ENCODE measurements at places on chromosomes 11 and 22.

DNA sequence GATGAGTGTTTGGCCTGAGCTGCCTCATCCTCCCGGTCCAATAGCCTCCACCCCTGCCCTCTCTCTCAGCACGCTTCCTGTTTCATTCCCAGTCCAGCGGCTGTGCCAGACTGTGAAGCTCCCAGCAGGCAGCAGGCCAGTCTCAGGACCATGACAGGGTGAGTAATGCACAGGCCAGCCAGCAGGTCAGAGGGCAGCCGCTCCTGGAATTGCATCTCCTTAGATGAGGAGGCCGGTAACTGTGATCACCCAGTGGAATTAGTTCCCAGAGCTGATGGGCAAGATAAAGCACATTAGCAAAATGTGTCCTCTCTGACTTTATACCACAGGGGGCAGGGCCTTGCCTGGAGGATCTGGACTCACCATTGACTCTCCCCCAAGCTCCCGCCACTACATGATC, 251.2 kb downstream of the ETS1 start:
- DNase-seq = no peak

DNA sequence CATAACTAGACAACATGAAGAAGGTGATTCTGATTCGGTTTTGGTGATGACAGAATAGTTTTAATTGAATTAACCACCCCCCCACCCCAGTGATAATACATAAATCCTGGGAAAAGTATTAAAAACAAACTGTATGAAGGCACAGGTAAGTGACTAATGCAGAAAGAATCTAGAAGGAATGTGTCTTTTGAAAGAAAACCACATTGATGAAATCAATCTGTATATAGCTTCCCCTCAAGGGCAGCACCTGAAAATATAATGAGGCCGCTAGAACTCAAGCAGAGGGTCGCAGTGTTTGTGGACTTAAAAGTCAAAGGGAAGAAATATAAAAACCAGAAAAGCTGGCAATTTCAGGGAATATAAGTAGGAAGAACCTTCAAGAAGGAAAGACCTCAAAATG, 580.5 kb upstream of the CHORDC1 start:
- DNase-seq = no peak

GRCh38 chr22:35316751-35317150, 17.1 kb downstream of the TOM1 start:
- no peak for DNase-seq

DNA sequence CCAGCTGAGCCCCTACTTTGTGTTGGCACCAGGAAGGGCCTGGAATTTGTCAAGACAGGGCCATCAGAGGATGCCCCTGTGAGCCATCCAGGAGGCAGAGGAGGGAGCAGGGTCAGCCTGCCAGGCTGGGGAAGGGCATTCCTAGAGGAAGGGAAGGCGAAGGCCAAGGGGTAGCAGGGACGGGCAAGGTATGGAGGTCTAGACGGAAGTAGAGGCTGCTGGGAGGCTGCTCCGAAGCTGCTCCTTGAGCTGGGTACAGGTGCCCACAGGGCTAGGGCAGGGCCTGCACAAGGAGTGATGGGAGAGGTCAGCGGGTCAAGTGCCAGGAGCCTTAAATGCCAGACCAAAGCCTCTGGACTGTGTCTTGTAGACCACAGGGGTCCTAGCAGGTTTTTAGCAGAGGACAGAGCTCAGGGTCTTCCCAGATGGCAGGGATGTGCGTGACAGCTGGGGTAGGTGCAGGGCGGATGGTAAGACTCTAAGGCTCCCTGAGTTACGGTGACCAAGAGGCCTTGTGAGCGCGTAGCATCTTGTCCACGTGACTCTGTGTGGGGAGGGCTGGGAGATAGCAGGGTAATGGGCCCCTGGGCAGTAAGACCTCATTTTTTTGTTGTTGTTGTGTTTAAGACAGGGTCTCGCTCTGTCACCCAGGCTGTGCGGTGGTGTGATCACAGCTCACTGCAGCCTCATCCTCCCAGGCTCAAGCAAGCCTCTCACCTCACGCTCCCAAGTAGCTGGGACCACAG, 31.7 kb upstream of the CSNK1E start:
- DNase-seq = no peak

GRCh38 chr11:113213549-113213948, 100.8 kb upstream of the TTC12 start:
- no peak for DNase-seq

- DNase-seq = no peak
Measured at GRCh38 chr11:71432761-71433647, 15.2 kb downstream of the DHCR7 start.

DNA sequence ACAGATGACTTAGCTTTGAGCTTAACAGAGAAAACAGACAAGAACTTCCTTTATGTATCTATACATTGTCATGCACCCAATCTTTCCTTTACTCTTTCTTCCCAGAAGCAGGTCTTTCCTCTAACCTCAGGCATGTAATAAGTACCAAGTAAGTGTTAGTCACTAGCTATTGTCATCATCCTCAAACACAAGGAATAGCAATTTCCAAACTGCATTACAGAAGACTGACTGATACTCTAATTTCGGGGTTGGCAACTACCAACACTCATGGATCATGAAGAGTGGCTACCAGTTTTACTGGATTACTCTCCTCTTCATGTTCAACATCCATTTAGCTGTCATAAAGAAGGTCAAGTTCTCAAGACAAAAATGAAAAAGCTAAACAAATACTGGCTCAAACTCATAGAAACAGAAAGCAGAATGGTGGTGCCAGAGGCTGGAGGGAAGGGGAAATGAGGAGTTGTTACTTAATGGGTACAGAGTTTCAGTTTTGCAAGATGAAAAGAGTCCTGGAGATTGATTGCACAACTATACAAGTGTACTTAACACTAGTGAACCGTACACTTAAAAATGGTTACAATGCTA, 111.6 kb downstream of the SIK3 start:
- peak; percentile 83 for DNase-seq

GRCh38 chr11:111540114-111540936, at the start of gene LAYN:
LAYN (plus strand) TSS chr11:111540720; CDS start chr11:111540844, 124 bp downstream.
- DNase-seq = no peak

GRCh38 chr11:46302866-46303265, 25.4 kb downstream of the CREB3L1 start:
- no peak for DNase-seq

- DNase-seq = no peak
Measured at GRCh38 chr11:64911689-64912088, 5.3 kb downstream of the ATG2A start.

- DNase-seq = no peak
Measured at GRCh38 chr11:126100716-126101115, 38.0 kb upstream of the CDON start.

DNA sequence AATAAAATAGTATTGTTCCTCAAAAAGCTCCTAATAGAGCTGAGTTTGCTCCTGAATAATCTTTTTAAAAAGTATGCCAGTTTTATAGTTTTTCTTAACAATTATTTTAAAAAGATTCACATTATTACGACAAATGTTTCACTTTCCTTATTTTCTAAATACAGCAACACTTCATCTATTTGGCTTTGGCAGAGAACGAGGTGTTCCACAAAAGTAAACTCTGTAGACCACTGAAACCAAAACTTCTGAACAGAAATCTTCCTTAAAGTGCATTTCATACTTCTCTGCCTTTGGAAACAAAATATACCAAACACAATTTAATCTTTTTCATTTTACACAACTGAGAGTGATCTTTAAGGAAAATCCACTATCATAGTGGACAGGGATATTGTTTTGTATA, 133.6 kb upstream of the MTMR2 start:
- no peak for DNase-seq

- no peak for DNase-seq
Measured at GRCh38 chr11:10696468-10697322, 3.1 kb upstream of the IRAG1 start.

DNA sequence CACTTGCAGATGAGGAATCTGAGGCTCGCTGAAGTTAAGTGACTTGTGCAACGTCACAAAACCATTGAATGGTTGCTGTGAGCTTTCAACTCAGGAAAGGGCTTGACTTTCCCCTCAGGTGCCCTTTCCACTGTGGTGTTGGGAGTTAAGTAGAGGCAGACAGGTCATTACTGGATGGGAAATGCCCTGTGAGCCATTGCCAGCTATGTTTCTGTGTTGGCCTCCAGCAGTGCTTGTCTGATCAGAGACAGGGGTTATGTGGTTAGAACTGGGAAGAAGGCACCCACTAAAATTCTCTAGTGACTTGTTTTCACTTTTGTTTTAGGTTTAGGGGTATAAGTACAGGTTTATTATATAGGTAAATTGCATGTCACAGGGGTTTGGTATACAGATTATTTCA, 96.6 kb downstream of the FDX1 start:
- no peak for DNase-seq

- no peak for DNase-seq
Measured at GRCh38 chr22:46851941-46852340, 89.5 kb downstream of the TBC1D22A start.

GRCh38 chr22:46922037-46922436, 159.6 kb downstream of the TBC1D22A start:
- DNase-seq = no peak

DNA sequence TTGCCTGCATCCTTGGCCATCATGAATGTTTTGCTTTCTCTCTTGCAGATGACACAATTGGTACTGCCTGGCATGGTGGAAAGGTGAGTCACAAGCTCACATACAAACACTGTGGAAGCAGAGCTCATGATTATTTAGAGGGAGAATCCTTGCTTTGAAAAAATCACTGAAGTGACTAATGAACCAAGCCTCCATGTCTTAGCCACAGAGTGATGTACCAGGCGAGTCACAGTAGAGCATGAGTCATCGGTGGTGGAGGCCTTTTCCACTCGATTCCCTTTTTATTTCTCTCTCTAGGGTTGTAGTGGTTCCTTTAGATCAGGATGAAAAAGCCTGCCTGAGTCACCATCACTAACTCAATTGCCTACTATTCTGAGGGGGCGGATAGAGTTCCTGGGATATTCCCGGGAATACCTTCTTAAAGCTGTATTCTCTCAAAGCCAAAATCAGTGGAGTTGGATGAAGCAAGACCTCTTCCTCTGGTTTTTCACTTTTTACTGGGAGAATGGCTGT, 49.6 kb upstream of the ALKBH3 start:
- peak; percentile 98 for DNase-seq

GRCh38 chr11:78941226-78941851, 366.7 kb upstream of the NARS2 start:
- DNase-seq = no peak

DNA sequence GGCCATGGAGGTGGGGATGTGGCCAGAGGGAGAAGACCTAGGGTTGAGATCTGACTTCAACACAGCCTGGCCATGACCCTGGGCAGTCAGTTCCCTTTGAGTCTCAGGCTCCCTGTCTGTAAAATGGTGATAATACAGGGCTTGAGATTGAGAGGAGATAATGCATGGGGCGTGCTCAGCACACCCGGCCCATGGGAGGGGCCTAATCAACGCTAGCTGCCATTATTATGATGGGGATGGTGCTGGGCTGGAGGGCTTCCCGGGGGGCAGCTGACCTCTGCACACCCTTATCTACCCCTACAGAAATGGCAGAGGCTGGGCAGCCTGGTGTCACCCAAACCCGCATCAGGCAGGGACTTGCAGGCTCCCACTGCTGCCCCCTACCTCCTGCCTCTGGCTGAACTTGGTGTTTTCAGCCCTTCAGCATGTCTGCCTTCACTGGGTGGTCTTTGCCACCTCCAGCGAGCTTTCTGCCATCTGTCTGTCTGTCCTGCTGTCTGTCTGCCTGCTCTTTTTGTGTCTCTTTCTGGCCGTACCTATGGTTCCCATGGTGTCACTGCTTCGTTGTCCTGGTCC, 84.5 kb downstream of the CACNA1I start:
- no peak for DNase-seq

DNA sequence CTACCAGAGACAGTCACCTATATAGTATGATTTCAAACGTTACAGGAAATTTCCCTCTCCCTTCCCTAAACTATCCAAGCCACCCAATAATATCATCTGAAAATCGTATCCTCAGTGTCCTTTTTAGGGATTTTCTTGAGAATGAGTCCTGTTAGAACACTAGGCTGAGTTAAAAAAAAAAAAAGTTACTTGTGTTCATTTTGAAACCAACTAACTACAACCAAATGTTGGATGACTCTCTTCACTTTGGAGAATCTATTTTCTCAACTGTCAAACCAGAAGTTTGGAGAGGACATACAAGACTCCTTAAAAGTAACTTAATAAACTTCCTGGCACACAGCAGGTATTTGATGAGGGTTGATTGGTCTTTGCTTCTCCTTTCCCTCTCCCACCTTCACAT, 183.2 kb upstream of the SESN3 start:
- no peak for DNase-seq

- no peak for DNase-seq
Measured at GRCh38 chr11:17783878-17784277, 49.3 kb downstream of the KCNC1 start.

DNA sequence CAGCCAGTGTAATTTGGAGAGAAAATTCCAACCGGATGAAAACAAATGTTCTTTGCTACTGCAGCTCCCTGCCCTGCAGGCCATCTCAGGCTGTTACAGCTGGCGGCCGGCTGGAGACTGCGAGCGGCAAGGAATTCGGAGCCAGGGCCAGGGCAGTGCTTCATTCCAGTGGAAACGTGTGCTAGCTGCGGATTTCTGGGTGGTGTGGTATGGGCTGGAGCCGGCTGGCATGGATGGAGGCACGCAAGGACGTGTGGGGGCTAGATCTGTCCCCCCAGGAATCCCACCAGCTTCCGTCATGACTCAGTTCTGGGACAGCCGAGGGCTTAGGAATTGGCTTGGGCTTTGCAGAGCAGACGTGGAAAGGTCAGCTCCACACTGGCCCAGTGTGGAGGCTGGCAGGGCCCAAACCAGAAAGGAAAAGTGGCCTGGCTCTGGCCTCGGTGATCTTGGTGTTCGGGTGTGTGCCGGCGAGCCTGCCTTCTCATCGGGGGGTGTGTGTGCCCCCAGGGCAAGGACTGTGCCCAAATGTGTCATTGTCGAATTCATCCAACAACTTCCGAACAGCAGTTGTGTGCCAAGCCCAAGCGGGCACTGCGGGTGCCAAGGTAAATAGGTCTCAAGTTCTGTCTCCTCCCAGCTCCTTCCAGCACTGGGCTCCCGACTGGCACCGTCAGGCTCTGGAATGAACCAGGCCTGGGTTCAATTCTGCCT, 48.1 kb upstream of the SHISAL1 start:
- peak; percentile 69 for DNase-seq

- DNase-seq = no peak
Measured at GRCh38 chr11:128707681-128708080, 13.8 kb downstream of the FLI1 start.

GRCh38 chr11:65435981-65436411, 13.4 kb downstream of the NEAT1 start:
- no peak for DNase-seq

DNA sequence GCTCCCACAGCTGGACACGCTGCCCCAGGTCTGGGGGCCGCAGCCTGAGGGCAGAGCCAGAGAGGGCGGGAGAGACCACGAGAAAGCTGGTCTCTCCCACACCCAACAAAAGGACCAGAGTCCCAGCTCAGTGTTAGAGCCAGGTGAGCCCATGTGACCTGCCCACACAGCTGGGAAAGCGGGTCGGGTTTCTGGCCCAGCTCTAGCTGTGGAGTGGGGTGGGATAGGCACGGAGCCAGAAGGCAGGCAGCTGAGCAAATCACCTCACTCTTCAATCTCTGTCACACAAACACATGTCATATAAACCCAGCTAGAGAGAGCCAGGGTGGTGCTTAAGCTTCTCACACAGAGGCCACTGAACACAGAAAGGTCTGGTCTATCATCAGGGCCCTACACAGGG, 7.8 kb upstream of the EIF3D start:
- no peak for DNase-seq

GRCh38 chr22:27223317-27224177, 566.2 kb downstream of the MIAT start:
- DNase-seq = no peak
